NCI-H345 (cell line): ENCODE measurements at places on chromosomes 13 and 19.

DNA sequence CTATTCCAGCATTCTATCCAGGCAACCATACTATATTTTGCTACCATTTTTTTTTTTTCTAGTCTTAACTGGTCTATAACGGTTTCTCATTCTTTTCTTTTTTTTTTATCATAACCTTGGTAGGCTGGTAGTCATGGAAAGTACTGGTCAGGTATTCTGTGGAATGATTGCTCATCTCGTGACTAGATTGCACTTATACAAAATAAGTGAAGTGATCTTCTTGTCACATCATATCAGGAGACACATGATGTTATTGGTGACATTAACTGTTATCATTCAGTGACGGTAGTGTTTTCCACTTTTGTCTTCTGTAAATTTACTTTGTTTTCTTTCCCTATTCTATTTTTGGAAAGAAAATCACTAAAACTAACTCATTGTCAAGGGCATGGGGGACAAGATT is 239.3 kb upstream of the SLITRK6 start:
- no peak for DNase-seq

- no peak for DNase-seq
Measured at GRCh38 chr19:7242601-7243258, 51.5 kb downstream of the INSR start.

- no peak for DNase-seq
Measured at GRCh38 chr13:82344867-82345266, 1537.4 kb downstream of the SLITRK1 start.

DNA sequence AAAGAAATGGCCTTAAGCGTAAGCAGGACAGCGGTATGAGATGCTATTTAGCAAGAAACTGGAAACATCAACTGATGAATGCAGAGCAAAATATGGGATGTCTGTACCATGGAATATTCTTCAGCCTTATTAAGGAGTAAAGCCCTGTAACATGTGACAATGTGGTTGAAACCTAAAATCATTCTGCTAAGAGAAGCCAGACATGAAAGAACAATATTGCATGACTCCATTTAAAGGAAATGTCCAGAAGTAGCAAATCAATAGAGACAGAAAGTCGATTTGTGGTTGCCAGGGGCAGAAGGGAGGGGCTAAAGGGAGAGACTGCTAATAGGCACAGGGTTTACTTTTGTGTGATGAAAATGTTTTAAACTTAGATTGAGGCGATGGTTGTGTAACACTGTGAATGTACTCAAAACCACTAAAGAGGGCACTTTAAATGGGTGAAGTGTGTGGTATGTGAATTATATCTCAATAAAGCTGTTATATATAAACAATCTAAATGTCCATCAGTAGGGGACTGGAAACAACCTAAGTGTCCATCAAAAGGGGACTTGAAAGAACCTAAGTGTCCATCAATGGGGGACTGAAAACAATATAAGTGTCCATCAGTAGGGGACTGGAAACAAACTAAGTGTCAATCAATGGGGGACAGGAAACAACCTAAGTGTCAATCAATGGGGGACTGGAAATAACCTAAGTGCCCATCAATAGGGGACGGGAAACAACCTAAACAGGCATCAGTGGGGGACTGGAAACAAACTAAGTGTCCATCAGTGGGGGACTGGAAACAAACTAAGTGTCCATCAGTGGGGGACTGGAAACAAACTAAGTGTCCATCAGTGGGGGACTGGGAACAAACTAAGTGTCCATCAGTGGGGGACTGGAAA is 45.4 kb downstream of the CCL25 start:
- no peak for DNase-seq

- DNase-seq: peak; percentile 34
Measured at GRCh38 chr13:82681535-82681934, 1200.7 kb downstream of the SLITRK1 start.

DNA sequence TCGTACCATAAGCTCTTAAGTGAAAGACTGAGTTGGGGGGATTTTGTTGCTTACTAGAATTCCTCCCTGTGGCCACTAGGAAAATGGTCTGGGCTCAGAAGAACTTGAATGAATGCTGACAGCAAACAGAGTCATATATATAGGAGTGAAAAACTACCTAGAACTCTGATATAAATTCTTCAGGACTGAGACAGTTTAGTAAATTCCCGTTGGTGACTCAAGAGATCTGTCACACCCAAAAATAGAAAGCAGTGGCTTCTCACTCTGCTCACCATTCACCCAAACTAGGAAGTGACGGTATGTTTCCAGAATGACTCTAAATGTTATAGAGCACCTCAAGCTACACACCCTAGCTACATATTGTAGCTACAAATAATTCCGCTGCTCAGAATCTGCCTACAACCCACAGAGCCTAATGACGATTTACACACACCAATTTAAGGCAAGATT is 116.2 kb downstream of the TBC1D4 start:
- no peak for DNase-seq

- DNase-seq: no peak
Measured at GRCh38 chr13:24218338-24218737, 57.8 kb downstream of the SPATA13 start.

GRCh38 chr19:28213470-28214082 is 999.4 kb downstream of the UQCRFS1 start:
- DNase-seq: no peak

- DNase-seq: peak; percentile 43
Measured at GRCh38 chr19:6530386-6531162, at the start of gene TNFSF9. Gene TNFSF9, plus strand, starts transcription at chr19:6531026. Its CDS starts 11 bp downstream, at chr19:6531037.

- DNase-seq: peak; percentile 39
Measured at GRCh38 chr13:20217168-20217567, 15.0 kb downstream of the GJB6 start.
